ENCODE measurements at places on chromosomes 1 and 21. TPM values are rescaled to one million over a fixed set of nuclear protein-coding genes. Genes with fewer than 3 reads are reported as not detected.

The SF3B4 gene
- 10.5 TPM for total RNA-seq

The LHX4 gene
- total RNA-seq: 0.12 TPM

DNA sequence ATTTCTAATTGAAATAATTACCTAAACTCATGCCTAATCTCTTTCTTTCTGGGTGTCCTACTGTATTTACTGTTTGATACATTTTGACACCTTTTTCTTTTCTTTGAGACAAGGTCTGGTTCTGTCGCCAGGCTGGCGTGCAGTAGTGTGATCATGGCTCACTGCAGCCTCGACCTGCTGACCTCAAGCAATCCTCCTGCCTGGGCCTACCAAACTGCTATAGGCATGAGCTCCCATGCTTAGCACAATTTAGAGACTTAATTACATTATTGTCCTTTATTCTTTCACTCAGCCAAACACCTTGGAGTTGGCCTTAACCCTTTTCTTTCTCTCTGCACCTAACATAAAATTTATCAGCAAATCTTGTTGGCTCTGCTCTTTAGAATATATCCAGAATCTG lies 139.8 kb upstream of the KIF26B start:
- DNase-seq: no peak

DNA sequence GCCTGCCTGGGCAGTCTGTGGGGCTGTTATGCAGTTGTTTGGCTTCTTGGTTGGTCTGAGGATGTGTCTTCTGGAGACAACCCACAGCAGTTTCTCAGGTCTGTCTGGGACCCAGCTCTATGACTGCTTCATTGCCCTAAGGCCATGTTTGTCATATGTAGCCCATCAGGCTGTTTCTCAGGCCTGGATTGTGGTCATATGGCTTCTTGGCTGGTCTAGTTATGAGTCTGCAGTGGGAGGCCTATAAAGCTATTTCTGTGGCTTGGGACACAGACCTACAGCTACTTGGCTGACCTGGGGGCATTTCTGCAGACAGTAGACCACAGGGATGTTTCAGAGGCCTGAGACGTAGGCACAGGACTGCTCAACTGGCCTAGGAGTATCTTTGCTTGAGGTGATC lies 41.5 kb downstream of the CHIA start:
- no peak for DNase-seq

DNA sequence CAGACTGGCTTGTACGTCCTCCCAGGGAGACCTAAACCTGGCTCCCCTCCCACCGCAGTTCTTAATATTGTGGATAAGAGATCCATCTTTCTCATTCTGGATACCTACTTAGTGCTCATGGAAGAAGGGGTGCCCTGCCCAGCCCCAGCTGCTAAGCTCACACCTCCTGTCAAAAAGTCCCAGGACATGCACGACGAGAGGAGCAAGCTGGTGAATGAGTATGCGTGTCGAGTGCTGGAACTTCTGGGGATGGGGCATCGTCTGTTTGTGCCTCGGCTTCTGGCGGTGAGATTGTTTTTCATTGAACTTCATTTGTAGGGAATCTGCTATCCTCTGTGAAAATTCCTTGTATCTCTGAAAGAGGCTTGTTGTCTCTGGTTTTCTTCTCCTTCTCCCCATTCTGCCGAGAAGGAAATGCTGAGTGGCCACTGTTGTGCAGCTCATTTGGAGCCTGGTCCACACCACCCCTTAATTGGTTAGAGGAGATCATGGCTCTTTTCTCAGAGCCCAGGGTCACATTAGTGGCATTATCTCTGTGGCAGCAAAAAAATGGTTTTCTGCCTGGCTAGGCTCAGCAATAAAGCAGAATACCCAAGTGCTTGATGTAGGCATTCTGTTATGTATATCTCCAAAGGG lies 199.4 kb upstream of the CACYBP start:
- no peak for DNase-seq

GRCh38 chr1:12594966-12595756 lies 22.8 kb downstream of the DHRS3 start:
- peak; percentile 39 for DNase-seq

GRCh38 chr1:6373961-6374720 lies 19.4 kb downstream of the ACOT7 start:
- peak; percentile 56 for DNase-seq

DNA sequence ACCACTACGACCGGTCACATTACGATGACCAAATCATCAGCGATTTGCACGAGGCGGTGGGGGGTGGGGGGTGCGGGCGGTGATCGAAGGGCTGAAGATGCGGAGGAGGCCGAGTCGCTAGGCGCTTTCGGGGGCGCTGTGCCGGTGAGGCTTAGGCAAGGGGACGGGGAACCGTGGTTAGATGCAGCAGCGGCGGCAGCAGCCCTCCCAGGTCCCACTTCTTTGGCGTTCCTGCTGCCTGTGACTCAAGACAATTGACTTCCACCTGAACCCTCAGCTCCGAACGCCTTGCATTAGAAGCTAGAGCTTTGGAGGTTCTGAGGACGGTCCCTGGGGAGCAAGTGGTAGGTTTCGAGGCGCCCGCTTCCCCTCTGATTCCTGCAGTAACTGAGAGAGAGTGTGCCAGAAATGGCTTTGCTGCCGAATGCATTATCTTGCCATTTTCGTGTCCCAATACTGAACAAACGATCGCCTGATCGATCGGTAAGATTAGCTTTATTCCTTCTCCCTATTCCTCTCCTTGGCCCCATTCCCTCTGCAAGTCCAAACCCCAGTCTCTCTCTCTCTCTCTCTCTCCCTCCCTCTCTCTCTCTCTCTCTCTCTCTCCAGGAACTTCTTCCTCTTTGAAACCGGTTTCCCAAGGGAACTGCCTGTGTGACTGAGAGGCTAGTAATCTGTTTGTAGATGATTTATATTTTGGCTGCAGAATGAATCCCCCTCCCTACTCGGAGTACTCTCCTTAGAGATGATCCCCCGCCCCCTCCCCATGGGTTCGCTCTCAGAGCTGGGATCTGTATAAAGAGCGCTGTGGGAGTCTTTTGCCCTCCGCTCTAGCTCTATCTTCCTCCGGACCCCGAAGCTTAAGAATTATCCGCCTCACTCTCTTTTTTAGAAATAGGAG lies 735 bp upstream of the BRINP3 start:
- no peak for DNase-seq

Measured in pancreas (tissue), 10 donors.